ENCODE measurements at places on chromosomes 11 and 22.

DNA sequence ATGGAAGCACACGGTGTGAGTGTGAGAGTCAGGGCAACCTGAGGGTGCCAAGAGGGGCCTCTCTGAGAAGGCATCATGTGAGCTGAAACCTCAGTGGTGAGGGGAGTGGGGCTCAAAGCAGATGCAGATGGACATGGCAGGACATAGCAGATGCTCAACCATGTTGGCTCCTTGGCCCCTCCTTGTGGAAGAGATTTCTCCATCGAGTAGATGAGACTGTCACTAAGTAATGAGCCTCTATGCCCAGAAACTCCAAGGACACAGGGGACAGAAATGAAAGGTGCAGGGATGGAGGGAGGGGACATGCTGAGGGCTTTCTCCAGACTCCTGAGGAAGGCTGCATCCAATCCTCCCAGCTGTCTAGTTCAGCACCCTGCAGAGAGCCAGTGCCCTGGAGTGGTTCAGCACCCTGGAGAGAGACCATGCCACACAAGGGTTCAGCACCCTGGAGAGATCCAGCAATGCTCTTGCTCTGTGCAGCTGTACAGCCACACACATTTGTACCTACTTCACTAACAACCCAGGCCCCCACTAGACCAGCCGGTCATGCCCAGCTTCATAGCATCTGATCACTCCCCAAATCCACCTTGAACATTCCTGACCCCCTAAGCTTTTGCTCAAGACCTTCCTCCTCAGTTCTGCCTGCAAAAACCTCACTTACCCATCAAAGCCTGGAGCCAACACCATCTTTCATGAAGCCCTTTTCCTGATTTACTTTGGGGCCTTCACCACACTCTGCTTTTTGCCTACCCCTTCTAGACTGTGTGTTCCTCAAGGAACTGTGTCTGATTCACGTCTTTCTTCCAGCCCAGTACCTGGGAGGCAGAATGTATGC, 252.0 kb downstream of the CTTN start:
- DNase-seq: no peak

GRCh38 chr11:445765-446588, 4.1 kb upstream of the PTDSS2 start:
- no peak for DNase-seq

- DNase-seq: no peak
These were observed 1.9 kb upstream of the KDM2A start for GRCh38 chr11:67117176-67117575.

DNA sequence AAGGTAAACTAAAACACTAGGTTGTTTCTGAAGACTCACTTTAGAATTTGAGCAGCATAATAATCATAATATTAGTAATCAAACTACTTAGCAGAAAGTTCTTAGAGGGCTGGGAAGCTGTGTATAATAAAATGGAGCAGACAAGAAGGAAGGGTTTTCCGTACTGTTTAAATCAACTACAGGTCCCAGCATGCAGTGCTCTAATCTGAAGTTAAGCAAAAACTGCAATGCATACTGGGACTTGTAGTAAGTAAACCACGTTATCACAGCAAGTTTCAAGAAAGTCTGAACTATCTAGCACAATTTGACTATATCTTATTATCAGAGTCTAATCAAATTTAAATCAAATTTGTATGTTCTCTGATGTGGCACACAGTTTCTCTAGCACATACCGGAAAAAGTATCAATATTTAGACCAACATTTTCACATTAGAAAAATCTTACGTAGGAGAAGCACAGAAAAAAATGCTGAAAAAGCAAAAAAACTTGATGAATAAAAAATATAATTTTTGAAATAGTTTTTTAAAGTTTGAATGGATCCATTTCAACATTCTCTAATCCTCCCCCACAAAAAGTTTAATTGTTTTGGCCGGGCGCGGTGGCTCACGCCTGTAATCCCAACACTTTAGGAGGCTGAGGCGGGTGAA, 8.2 kb downstream of the PHF21A start:
- DNase-seq: no peak

- no peak for DNase-seq
These were observed 28.5 kb upstream of the RBX1 start for GRCh38 chr22:40922484-40923303.

GRCh38 chr11:95135880-95136279, 46.2 kb downstream of the ENDOD1 start:
- no peak for DNase-seq

DNA sequence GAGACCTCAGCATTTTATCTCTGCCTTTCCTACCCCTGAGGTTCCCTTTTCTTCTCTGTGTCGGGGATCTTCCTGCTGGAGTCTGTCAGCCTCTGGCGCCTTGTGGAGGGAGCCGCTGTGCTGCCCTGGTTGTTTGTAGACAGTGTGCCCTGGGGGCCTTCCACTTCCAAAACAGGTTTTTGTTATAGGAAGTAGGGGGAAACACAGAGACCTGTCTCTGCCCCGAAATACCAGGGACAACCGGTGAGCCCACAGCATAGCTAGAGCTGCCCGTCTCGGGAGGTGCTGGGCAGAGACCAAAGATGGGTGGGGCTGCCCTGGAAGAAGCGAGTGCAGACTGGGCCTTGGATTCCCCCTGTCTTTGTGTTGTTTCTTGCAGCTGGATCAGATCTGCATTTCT, 8.0 kb downstream of the NCAPH2 start:
- DNase-seq: no peak

GRCh38 chr11:28100665-28101064, 7.3 kb downstream of the KIF18A start:
- no peak for DNase-seq

- DNase-seq: no peak
These were observed 397.5 kb downstream of the ETS1 start for GRCh38 chr11:128189823-128190222.

GRCh38 chr11:73972187-73972586, 10.5 kb downstream of the UCP2 start:
- no peak for DNase-seq

- no peak for DNase-seq
These were observed 15.1 kb downstream of the MYBPC3 start for GRCh38 chr11:47337229-47337924.

GRCh38 chr11:57260937-57261783, 24.1 kb upstream of the APLNR start:
- DNase-seq: no peak

- DNase-seq: no peak
These were observed 49.4 kb upstream of the ARHGAP42 start for GRCh38 chr11:100637706-100638105.

DNA sequence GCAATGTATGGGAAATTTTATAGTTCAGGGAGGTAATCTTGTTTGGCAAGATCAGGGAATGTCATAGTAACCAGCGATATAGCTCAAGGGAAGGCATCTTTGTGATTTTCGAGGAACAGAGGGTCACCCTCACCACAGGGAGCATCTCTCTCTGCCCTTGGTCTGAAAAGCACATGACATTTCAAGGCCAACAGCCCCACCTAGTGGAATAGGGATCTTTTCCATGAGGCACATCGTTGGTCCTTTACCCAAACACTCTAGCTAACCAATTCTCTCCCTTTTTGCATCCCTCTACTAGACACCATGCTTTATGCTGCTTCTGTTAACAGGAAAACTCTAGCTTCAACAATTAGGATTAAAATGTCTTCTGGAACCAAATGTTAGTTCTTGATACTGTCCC, 179.0 kb downstream of the GRM5 start:
- DNase-seq: no peak

DNA sequence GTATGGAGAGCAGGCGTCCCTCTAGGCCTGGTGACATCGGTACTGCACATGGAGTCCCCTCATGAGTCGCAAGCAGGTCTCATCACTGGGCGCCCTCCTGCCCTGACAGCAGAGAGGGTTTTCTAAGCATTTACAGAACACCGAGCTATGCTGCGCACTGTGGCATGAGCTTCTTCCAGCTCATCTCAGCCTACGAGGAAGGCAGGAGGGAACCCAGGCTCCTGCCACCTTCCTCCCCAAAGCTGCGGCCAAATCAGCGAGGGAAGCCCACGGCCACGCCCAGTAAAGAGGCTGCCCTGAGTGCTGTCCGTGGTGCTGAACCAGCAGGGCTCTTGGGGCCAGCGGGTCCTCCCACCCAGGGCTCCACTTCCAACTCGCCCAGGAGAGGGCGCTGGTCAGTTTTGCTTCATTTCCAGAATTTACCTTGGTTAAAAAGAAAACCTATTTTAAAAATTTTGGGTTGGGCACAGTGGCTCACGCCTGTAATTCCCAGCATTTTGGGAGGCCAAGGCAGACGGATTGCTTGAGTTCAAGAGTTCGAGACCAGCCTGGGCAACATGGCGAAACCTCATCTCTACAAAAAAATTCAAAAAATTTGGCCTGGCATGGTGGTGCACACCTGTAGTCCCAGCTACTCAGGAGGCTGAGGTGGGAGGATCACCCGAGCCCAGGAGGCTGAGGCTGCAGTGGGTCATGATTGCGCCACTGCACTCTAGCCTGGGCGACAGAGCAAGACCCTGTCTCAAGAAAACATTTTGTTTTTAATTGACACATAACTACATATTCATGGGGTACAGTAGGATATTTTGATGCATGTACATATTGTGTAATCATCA, 34.2 kb downstream of the PHF21B start:
- DNase-seq: no peak

DNA sequence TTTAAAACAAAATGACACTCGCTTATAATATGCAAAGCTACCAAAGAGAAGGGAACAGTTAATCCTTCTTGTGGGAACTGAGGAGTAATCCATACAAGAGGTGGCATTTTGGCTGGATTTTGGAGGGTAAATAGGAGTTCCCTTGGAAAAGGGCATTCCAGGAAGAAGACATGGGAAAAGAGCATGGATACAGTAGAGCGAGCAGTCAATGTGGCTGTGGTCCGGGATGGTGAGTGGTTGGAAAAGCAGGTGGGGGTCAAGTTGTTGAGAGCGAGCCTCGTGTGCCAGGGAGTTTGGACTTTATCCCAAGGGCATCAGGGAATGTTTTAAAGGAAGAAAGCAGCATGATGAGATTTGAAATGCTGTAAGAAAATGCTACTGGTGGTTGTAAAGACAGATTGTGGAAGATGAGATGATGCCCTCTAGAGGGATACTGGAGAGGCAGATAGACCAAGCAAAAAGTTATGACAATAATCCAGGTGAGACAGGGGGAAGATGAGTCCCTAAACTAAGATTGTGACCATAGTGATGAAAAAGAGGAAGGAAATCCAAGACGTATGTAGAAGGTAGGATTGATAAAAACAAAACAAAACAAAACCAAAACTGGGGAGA, 3.8 kb upstream of the MMP7 start:
- DNase-seq: no peak

GRCh38 chr11:6320411-6321155, at the start of gene CAVIN3:
TSS of gene CAVIN3 (minus strand) at chr11:6320501. CDS start at chr11:6320476, 25 bp downstream.
- DNase-seq: no peak

DNA sequence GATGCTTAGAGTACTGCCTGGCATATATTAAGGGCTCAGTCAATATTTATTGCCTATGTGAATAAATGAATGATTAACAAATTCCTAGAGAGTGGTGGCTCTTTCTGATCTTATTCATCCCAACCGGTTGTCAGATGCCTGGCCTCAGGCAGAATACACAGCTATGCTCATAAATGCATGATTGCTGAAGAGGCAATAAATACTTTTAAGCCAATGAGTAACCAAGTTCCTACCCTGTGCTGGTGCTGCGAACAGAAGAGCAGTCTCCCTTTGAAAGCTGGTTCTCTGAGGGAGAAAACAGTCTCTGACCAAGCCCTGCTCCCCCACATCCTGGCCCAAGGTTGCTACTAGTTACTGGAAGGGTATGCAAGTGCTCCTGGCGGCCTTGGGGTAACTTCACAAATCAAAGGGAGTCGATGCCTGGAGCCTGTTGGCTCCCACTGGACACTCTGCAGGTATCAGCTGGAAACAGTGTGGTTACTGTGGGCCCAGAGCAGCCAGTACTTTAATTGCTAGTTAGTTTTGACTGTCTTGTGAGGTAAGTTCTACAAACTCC, 2.8 kb downstream of the USH1C start:
- no peak for DNase-seq

GRCh38 chr22:30565341-30565740, 9.1 kb downstream of the GAL3ST1 start:
- no peak for DNase-seq

GRCh38 chr11:77207618-77208313, 79.7 kb downstream of the MYO7A start:
- no peak for DNase-seq

- no peak for DNase-seq
These were observed 1.6 kb upstream of the ACY3 start for GRCh38 chr11:67651976-67652781.

DNA sequence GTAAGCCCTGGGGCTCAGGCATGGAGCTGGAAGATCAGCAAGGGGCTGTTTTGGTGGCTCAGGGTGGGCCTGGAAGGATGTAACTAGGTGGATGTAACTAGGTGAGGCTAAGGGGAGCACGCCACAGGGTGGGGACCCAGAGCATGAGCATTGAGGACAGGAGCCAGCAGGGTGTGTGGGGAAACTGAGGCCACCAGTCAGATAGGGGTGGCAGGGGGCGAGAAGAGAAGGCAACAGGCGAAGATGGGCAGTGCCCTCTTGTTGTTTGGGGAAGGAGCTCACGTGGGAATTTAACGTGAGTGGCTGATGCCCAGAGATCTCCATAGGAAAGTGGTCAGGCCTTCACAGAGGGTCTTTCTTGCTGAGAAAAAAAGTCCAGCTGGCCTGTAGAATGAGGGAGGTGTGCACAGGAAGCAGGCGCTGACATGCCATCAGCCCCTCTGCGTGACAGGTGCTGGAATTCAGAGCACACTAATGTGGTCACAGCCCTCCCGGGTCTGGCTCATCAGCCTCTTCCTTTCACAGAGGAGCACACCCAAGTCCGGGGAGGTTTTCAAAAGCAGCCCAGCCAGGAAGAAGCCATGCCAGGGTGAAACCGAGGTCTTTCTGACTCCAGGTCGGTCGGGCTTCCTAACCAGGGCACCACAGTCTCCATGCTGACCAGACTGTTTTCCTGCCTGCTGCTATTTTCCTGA, 54.6 kb upstream of the PAX6 start:
- DNase-seq: no peak

GRCh38 chr11:60813324-60813723, 28.2 kb downstream of the MS4A10 start:
- DNase-seq: no peak

DNA sequence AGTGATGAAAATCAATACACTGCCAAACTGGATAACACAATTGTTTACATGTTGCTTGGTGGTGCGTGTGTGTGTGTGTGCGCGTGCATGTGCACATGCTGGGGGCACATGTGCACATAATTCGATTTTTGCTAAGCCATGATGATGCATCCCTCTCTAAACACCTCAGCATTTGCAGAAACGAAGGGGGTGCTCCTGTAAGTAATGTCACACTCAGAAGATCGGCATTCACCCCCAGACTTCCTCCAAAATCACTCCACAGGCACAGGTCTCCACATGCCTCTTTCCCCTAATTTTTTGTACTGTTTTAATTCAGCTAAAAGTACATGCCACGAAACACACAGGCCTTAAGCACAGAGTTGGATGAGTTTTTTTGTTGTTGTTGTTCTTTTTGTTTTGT, 341.5 kb downstream of the SHANK2 start:
- no peak for DNase-seq

DNA sequence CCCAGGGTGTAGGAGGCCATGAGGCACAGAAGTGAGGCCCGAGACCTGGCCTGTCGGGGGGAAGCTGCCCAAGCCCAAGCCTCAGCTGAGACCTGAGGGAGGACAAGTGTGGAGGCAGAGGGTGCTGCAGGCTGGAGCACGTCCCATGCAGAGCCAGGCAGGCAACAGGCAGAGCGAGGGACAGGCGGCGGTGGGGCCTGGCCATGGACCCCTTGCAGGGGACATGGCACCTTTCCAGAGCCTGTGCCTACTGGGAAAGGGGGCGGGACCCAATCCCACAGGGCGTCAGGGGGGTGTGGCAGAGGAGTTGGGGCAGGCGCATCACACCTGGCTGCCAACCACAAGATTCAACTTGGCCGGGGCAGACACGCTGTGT, 4.3 kb downstream of the TNNI2 start:
- DNase-seq: no peak

GRCh38 chr11:72930008-72930407, 115.8 kb downstream of the ATG16L2 start:
- no peak for DNase-seq

Data from activated naive CD4-positive, alpha-beta T cell (primary cell).